ENCODE measurements at places on chromosomes 2 and 18.

- DNase-seq, result no peak
Measured at GRCh38 chr2:29024882-29025430, 43.9 kb downstream of the TOGARAM2 start.

DNA sequence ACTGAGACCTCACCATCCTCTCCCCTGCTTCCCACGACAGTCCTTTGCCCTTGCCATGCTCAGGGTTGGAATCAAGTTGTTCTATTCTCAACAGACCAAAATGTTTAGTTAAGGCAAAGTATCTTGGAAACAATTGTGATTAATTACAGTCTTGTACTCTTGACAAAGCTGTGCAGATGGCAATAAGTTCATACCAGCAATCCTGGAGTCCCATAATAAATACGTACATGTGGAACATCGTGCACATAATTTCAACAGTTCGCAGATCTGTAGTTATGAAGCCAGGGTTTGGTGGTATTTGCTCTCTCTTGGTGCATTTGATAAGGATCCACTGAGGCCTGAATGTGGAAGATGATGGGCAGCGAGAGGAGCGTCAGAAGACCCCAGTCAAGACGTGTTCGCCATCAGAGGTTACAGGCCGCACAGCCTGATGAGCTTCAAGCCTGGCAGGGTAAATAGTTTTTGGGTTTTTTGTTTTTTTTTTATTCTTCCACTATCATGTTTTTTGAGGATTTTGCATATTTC lies 52.9 kb upstream of the EML6 start:
- DNase-seq, result no peak

DNA sequence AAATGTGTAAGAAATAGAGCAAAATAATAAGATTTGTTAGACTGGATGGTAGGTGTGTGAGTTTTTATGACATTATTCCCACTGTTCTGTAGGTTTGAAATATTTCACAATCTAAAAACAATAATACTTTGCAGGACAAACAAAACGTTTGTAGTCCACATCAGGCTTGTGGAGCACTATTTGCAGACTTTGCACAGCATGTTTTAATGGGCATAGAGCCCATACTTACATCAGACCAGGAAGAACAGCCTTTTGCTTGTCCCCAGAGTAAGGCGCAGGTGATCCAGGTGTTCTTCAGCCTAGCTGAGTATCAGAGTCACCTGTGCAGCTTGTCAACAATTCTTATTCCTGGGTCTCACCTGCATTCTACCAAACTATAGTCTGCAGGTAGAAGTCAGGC lies 9.1 kb upstream of the STK39 start:
- DNase-seq, result no peak

DNA sequence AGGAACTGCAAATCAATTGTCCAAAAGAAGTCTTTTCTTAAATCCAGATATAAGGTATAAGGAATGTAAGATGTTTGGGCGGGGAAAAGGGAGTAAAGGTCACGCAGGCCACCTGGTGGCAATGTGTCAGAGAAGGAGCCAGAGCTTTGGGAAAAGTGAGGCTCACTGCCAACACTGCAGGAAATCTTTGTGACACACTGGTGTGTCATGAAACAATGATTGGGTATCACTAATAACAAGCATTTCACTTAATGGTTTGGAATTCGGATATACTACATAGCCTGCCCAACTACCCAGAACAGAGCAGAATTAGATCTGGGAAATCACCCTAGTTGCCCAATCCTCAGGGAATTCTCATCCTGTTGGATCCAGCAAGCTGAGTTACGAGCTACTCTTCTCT lies 61.0 kb downstream of the RBMS1 start:
- no peak for DNase-seq

GRCh38 chr2:33014268-33014667 lies 67.5 kb downstream of the LTBP1 start:
- DNase-seq, result no peak

DNA sequence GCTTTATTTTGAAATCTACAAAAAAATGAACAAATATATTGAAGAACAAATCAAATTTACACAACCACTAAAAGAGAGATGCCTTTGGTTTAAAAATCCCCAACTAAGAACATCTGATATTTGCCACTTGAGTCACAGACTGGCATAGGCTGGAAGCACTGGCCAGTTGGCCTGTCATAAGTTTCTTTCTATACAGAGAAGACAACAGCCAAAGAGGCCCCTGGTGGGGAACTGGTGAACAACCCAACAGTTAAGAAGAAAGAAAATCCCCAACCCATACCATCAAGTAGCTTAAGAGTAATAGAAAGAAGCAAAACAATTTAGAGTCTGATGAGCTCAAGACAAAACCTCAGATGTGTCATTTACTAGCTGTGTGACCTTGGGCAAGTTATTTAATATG lies 45.5 kb downstream of the OSR1 start:
- DNase-seq, result no peak

- no peak for DNase-seq
Measured at GRCh38 chr2:44093970-44094369, 74.7 kb upstream of the PPM1B start.

GRCh38 chr2:70855667-70856066 lies 20.1 kb upstream of the CD207 start:
- no peak for DNase-seq

DNA sequence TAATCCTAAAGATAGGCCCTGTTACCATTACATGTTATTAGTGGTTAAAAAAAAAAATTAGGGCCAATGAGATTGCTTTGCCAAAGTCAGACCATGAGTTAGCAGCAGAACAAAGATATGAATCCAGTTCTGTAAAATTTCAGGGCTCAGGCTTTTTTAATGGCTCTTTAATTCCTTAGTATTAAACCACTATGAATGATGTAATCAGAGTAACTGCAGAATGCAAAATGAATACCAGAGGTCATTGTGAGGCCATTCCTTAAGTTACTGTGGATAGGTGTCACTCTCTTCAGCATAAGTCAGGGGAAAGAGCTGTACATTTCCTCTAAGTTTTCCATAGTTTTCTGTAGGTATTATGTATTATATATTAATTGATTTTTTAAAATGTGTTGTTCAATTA lies 42.2 kb upstream of the TBR1 start:
- DNase-seq, result no peak

All from activated naive CD4-positive, alpha-beta T cell treated with anti-CD3 and anti-CD28 coated beads, Interleukin-2, amount 50 U/mL, for 72 hours (primary cell).